GM13977 (cell line): ENCODE measurements at places on chromosomes 4 and X.

DNA sequence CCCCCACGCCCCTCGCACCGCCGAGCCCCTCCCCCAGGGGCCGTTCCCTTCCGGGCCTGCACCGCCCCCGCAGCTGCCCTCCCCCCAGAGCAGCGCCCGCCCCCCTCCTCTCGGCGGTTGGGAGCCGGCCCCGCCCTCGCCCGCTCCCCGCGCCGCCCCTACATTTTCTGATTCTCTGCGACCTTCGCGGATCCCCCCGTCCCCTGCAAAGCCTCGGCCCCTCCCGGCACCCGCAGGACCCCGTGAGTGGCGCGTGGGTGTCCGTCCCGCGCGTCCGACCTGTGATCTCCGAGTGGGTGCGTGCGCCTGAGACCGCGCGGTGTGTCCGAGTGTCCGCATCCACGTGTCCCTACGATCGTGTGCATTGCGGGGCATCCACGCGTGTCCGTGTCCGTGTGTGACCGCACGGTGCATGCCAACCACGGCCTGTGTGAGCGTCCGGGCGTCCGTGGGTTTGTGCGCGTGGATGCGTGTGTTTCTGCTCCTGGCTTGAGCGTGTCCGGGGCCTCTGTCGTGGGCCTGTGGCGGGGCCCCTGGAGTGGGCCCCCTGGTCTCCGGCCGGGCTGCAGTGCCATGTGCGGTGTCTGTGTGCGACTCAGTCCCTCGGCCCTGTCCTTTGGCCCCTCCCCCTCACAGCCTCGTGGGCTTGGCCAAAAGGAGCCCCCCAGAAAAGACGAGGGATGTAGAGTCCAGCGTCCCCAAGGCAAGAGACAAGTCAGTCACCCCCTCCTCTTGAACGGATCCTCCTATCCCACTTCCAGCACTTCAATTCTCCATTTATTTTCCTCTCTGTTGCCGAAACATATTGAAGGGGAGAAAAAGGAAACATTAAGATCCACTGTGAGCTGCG lies 8.8 kb upstream of the NKX1-1 start:
- DNase-seq, result peak; percentile 27

GRCh38 chrX:143757375-143757774 lies 36.8 kb upstream of the SPANXN2 start:
- DNase-seq, result no peak

- DNase-seq, result no peak
Measured at GRCh38 chr4:18582841-18583240, 561.3 kb upstream of the LCORL start.

DNA sequence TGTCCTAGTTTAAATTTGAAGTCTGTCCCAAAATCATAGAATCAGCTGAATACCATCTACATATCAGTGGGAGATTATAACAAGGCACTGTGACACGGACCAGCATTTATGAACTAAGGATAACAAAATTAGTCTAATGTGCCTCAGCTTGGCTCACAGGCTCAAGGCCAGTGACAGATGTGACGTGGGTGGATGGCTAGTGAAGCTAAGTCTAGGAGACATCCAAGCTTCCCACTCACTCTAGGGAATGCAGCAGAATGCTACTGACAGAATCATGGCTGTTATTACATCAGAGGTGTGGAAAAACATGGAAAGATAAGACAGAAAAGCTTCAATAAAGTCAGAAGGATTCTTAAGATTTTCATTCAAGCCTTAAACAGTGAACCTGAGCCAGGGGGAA lies 329.9 kb downstream of the NAF1 start:
- no peak for DNase-seq

GRCh38 chr4:147381749-147382148 lies 99.1 kb upstream of the EDNRA start:
- no peak for DNase-seq

GRCh38 chrX:39020051-39020669 lies 218.9 kb downstream of the MID1IP1 start:
- no peak for DNase-seq

GRCh38 chr4:55117511-55117910 lies 7.9 kb downstream of the KDR start:
- DNase-seq, result no peak

- no peak for DNase-seq
Measured at GRCh38 chr4:188092824-188093223, 16.6 kb downstream of the TRIML2 start.

DNA sequence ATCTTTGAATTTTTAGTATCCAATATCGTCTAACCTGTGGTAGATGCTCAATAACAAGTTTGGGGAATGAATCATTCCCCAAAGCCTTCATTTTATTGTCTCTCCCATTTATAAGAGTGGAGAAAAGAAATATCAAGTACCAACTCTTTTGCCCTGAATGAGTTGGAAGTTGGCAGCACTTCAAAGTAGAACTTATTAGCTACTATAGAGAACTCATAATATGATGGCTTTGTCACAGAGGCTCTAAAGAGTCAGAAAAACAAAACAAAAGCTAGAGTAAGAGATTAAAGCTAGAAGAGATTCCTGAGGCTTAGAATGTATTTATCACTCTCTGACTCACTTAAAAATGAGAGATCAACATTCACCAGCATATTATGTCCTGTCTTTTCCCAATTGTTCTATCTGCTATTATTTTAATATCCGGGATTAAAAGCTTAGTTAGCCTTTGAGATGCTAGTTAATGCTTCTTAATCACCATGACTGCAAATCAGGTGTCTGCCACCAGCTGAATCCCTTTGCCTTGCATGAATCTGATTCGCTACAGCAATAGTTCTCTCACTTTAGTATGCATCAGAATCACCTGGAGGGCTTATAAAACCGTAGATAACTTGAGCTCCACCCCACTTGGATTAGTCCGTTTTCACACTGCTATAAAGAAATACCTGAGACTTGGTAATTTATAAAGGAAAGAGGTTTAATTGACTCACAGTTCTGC lies 77.9 kb downstream of the PALLD start:
- no peak for DNase-seq

- peak; percentile 7 for DNase-seq
Measured at GRCh38 chr4:53905941-53906377, 158.4 kb downstream of the CHIC2 start.

DNA sequence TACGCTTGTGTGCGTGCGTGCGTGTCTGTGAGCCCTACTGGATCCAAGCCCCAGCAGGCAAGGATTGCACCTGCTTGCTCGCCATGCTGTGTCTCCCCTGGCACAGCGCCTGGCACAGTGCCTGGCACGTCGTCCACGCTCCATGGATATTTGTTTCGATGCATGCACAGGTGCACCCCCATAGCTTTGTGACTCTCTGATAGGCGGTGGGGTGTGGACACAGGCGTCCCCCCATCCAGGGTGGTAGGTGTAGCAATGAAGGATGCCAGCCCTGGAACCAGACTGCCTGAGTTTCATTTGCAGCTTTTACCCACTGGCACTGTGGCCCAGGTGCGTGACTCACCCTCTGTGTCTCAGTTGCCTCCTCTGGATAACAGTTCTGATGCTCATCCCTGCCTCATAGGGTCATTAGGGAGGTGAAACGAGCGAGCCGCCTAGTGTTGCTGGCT lies 20.2 kb downstream of the PIGG start:
- DNase-seq, result no peak

GRCh38 chr4:10703766-10704429 lies 19.3 kb upstream of the CLNK start:
- no peak for DNase-seq

DNA sequence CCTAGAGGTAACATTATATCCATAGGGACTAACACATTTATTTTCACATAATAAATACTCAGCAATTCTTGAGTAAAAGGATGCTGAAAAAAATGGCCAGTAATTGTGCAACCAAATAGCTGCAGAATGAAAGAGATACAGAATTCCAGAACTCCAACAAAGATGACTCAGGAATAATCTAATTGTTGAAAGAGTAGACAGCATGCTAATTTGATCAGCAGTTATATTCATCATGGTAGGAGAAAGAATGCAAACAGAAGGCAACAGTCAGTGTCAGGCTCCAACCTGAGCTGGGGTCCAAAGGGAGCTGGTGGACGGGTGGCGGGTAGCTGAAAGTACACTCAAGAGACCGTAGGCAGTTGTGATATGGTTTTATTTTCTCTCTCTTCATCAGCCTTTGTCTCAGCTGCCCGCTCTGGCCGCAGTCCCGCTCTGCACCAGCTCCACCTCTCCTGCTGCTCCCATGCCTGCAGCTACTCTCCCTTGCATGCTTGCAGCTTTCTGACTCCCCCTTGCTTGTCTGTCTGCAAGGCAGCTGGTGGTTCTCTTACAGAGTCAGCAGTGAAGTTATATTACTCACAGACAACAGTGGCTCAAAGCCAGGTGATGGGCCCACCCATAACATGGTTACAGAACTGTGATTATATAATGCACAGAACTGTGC lies 1150.1 kb downstream of the STIM2 start:
- no peak for DNase-seq

DNA sequence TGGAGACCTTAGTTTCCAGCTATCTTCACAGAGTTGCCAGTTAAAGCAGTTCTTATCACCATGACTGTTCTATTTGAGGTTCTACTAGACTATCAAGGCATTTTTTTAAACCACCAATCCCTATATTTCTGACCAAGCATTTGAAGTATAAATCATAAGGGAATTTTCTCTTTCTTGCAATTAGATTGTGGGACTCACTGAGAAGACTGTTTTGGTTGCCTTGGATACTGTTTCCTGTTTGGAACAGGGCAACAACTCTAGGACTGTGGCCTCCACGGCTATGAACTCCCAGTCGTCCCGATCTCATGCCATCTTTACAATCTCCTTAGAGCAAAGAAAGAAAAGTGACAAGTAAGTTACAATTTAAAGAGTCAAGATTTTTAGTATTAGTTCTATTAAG lies 11.8 kb downstream of the KIF4A start:
- no peak for DNase-seq

- no peak for DNase-seq
Measured at GRCh38 chr4:8909548-8909947, 37.9 kb upstream of the HMX1 start.

GRCh38 chr4:8157944-8158709 lies 486 bp downstream of the ABLIM2 start:
- no peak for DNase-seq

GRCh38 chr4:102076622-102077021 lies 268.7 kb downstream of the SLC39A8 start:
- no peak for DNase-seq

- DNase-seq, result no peak
Measured at GRCh38 chr4:176441594-176441993, 121.8 kb downstream of the SPCS3 start.

GRCh38 chr4:3683077-3683743 lies 83.0 kb upstream of the ADRA2C start:
- DNase-seq, result no peak

DNA sequence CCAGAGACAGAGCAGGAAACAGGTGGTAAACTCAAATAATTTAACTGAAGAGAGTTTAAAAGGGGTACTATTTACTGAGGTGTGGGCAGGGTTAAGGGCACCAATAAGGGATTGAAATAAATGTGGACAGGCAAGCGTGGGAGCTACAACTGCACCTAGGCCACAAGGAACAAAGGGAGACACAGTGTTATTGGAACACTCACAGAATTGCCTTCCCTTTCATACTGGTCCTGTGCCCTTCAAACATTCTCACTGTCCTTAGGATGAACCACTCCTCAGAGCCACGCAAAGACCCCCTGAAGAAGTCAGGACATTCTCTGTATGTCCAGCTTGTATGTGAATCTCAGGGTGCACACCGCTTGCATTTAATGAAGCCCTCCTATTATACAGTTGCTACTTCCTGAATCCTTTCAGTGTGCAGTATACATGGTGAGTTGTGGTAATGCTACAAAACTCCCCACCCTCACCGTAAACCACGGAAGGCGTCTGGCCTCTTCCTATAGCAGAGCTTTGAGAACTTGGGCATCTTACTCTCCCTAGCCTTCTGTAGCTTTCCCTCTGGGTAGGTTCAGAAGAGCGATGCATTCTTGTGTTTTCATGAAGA lies 9.6 kb upstream of the MRPL1 start:
- peak; percentile 52 for DNase-seq

DNA sequence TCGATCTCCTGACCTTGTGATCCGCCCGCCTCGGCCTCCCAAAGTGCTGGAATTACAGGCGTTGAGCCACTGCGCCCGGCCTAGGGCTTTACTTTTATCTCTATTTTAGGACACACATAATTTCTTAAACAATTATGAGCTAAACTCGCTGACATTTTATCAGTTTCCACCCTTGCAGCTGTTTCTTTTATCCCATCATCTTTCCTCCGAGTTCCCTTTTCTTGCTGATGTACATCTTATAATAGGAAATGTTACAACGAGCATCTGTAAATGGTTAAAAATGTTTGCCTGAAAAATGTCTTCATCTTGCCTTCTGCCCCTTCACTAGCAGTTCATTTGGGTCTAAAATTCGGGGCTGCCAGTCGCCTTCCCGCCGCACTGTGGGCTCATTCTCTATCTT lies 41.2 kb downstream of the ZFYVE28 start:
- DNase-seq, result no peak

GRCh38 chr4:123200051-123200940 lies 196.3 kb upstream of the SPRY1 start:
- no peak for DNase-seq

- DNase-seq, result no peak
Measured at GRCh38 chr4:122456231-122457116, at the start of gene IL2. IL2 (minus strand) TSS chr4:122456725; CDS start chr4:122456440, 285 bp downstream.

DNA sequence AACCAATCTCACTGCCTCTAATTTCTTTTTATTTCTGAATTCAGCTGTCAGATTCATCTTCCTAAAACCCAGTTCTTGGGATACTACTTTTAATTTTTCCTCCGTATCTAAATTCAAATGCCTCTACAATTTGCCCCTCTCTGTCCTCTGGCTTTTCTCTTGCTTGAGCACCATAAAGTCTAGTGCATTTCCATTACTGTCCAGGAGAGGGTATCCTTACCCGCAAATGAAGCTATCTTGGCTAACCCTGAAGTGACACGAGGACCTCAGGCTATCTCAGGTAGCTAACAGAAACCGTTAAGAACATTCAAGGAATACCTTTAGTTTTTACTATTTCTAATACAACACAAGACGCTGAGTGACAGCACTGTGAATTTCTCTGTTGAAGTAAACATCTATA lies 49.4 kb upstream of the PRR32 start:
- DNase-seq, result peak; percentile 47

- no peak for DNase-seq
Measured at GRCh38 chr4:137206781-137207180, 325.5 kb downstream of the PCDH18 start.

DNA sequence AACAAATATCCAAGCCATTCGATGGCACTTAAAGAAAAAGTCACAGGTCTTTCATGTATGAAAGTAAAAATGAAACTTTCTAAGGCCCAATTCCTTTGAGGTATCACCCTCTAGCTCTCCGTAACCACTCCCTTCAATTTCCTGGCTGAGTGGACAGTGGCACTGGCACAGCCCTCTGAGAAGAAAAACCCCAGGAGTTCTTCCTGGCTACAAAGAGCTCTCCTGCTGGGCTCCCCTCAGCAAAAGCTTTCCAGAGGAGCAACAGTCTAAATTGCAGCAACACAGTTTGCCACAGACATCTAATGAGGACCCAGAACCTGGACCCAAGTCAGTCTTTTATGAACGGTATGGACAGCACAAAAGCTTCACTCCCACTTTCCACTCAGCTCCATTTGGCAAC lies 71.8 kb downstream of the FUNDC1 start:
- DNase-seq, result no peak
